ENCODE measurements at places on chromosomes 3 and 15.

DNA sequence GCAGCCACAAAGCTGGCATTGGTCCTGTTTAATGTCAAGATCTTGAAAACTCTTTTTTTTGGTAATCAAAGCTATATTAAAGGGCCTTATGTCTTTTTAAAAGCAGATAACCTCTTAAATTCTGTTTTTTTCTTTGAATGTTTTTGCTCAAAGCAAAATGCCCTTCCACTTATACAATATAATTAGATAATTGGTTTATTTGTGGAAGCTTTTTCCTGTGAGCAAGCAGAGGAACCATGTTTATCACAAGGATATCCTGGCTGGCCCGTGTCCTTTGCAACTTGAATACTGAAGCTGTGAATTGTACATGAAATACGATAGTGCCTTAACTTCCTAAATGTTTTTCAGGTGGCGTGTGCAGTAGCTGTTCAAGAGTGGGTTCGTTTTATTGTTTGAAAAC, 2.6 kb downstream of the ST3GAL6 start:
- no peak for DNase-seq

DNA sequence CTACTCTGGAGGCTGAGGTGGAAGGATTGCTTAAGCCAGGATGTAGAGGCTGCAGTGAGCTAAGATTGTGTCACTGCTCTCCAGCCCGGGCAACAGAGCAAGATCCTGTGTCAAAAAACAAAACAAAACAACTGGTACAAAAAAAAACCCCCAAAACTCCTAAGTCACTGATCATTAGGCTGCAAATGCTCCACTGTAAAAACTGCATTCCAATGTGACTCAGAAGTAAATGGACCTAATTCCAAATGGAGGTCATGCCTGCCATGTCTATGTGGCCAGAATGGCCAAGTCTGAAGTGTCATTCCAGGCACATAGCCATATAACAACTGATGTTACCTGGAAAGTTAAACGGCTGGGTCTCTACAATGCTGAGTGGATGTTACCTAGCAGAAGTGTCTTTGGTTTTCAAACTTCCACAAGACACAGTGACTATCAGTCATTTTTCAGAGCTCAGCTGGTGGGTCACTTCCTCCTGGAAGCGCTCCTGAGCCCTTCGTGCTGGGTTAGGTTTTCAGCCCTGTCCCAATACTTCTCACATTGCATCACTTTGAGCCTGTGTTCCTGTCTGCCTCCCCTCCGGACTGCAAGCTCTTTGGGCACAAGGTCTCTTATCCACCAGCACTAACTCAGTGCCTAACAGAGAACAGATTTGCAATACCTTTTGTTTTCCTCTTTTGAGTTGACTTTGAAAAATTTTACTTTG, 10.6 kb downstream of the FSTL1 start:
- no peak for DNase-seq

DNA sequence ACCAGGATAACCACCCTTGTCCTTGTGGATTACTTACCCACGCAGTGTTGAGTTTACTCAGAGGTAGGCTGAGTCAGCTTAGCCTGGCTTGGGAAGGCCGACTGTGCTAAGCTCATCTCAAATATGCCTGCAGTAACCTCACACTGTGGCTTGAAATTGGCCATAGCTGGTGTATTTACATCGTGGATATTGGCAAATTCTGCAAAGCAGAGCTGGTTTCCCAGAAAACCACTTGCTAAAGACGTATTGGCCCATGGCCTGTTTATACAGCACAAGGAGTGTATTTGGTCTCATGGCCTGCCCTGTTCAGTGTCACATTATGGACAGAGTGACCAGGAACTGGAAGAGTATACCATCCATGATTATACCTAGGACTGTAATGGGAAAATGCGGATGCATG, 170.5 kb upstream of the UBE3A start:
- DNase-seq = no peak

GRCh38 chr3:11662392-11662990, 18.8 kb upstream of the VGLL4 start:
- DNase-seq = no peak

GRCh38 chr3:148074946-148075345, 622.8 kb upstream of the AGTR1 start:
- DNase-seq = no peak

- no peak for DNase-seq
Observed at GRCh38 chr3:72548981-72549380, 299.3 kb downstream of the SHQ1 start.

- peak; percentile 95 for DNase-seq
Observed at GRCh38 chr3:42652611-42653302, 740 bp upstream of the ZBTB47 start.

DNA sequence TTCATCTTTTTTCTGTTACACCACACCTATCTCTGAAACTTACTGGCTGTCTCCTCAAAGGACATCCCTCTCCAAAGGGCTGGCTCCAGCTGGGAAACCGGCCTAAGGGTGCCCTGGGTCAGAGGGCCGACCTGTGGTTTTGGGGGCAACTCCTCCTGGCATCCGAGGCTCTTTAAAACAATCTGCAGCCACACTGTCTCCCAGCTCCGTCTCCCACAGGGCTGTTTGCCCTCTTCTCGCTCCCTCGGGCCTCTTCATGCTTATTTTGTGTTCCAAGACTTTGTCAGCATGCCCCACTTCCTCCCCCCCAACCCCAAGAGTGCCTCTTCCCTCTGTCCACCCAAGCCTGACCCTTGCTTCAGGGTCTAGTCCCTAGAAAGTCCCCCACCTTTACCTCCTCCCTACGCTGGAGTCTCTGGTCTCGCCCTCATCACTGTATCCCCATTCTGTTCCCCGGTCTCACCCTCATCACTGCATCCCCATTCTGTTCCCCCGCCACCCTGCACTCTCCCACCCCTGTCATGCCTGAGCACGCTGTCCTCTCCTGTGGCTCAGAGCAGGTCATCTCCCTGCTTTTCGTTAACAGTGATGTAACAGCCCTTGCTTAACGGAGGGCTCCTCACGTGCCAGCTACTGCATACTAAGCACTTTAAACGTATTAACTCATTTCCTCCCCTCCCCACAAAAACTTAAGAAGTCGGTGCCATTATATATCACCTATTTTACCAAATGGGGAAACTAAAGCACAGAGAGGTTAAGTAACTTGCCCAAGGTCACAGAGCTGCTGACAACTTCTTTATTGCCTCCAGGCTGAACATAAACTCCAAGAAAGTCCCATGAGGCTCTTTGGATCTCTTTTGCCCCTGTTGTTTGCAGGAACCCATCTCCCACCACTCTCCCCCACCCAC, 1.1 kb upstream of the CSK start:
- peak; percentile 86 for DNase-seq

DNA sequence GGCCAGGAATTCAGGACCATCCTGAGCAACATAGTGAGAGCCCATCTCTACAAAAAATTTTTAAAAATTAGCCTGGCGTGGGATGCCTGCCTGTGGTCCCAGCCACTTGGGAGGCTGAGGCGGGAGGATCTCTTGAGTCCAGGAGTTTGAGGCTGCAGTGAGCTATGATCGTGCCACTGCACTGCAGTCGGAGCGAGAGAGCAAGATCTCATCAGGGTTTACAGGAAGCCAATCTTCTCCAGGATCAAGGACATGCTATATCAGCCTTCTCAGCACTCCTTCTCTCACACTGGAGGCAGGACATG, 451 bp upstream of the STOML1 start:
- no peak for DNase-seq

- DNase-seq = no peak
Observed at GRCh38 chr3:6448011-6448410, 412.9 kb upstream of the GRM7 start.

GRCh38 chr3:43587303-43587702, 34.5 kb downstream of the ANO10 start:
- DNase-seq = no peak

DNA sequence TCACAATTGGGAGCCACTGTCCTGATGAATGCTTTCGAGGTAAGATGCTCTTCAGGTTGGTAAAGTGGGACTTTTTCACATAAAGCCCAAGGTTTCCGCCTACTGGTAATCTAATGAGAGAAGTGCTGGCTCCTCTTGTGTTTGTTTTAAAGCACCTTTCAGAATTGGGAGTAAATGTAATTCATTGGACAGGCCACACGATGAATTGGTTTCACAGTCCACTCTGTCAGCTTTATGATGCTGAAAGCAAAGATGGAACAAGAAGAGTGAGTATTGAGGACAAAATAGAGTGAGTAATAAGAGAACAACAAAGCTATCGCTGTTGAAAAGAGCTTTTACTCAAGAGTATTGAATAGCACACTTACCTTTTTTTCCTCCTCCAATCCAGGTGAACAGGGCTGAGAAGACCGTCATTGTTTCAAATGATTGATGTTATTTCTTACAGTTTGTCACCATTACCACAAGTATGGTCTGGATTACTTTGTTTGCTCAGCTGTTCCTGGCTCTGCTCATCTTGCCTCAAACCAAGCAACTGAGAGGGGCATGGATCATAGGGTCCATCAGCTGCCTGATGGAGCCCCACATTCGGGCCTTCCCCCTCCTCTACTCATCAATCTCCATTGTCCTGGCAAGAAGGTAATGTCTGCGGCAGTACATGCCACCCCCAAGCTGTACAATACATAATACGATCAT, 136.1 kb upstream of the CNTN4 start:
- no peak for DNase-seq

GRCh38 chr3:138824114-138824506, 10.6 kb downstream of the PIK3CB start:
- DNase-seq = no peak

DNA sequence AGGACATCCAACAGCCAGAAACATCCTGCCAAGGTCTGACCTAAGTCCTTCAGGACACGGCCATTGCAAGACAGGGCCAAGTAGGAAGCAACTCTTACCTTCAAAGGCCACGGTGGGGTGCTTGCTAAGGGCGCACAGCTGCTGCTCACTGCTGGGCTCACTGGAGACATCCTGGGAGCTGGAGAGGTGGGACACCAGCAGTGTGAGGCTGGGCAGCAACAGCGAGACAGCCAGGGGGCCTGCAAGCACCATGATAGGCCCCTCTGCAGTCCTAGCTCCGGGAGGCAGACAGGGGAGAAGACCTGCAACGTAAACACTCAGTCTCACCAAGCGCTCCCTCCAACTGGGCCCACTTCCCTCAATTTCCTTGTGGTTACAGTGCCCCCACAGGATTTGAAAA, 79.2 kb downstream of the SEMA5B start:
- DNase-seq = no peak

GRCh38 chr15:82751308-82751707, 41.6 kb upstream of the AP3B2 start:
- DNase-seq = peak; percentile 70

- DNase-seq = no peak
Observed at GRCh38 chr3:126118591-126118990, 34.7 kb upstream of the SLC41A3 start.

DNA sequence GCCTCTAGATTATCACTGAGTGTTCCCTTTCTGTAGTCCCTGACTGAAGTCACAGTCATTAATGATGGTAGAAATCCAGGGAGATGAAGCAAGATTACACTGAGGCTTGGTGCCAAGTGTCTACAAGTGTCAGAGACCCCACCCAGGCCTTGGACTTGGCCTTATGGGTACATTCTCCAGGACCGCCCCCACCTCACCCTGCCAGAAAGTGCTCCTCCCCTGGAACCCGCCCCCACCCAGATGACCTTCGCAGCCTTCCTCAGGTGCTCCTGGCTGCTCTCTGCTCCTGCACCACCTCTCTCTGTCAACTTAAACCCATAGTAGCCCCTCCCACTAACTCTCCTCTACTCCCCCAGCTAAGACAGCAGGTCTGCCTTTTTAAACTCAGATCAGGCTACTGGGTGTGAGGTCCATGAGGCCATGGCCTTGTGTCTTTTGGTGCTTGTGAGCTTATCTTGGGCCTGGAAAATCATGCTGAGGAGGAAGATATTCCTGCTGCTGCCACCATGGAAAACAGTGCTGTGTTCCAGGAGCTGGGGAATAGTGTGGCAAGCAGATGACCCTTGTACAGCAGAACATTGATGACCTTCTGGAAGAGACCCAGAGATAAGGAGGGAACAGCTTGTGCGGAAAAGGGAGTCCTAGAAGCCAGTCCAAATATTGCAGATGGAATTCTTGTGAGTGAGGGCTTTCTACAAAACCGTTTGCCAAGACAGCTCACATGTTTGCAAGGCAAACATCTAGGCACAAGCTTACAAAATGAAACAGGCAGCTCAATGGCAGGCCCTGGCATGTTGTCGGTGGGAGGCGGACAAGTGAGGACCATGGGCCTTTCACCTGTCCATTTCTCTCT, 40.3 kb upstream of the NDUFB4 start:
- no peak for DNase-seq

DNA sequence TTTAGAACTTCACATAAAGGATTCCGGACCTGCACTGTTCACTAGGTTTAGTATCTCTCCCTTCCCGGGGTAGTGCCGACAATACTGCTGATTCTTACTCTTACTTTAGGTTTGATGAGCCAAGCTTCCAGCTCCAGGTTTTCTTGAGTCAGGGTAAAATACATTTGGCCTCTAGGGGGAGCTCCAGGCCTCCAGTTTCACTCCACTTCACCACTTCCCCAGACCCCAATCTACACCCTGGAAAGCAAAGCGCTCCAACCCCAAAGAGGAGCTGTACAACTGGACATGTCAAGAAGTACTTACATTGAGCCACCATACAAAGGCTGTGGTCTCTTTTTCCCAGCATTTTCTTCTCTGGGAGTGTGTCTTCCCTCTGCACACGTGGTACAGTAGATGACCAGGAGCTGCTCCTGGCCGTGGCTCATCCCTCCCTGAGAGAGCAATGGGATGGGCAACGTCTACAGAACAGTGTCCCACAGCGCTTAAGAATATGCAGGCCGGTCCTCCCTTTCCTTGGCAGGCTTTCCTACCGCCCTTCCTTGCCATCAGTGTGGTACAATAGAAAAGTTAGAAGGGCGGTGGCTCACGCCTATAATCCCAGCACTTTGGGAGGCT, 93.9 kb upstream of the CCDC80 start:
- DNase-seq = peak; percentile 89

GRCh38 chr15:35680951-35681350, 135.0 kb upstream of the DPH6 start:
- DNase-seq = no peak

DNA sequence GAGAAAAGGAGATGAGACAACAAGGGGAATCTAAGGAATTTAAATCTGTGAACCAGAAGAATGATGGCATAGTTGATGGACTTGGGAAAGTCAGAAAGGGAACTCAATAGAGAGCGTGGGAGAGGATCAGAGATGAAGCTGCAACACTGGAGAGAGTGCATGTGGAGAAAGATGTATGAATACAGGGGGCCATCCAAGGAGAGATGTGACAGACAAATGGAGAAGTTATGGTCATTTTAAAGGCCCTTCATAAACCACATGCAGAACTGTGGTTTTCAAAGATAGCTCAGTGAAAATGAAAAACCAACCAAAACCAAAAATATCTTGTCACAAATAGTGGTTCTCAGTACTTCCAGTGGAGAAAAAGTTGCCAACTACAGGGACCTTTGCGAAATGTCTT, 265.2 kb downstream of the SUCLG2 start:
- DNase-seq = peak; percentile 10

- DNase-seq = peak; percentile 95
Observed at GRCh38 chr3:53350652-53351051, 3.3 kb upstream of the DCP1A start.

- DNase-seq = no peak
Observed at GRCh38 chr3:20405744-20406143, 219.7 kb upstream of the SGO1 start.

DNA sequence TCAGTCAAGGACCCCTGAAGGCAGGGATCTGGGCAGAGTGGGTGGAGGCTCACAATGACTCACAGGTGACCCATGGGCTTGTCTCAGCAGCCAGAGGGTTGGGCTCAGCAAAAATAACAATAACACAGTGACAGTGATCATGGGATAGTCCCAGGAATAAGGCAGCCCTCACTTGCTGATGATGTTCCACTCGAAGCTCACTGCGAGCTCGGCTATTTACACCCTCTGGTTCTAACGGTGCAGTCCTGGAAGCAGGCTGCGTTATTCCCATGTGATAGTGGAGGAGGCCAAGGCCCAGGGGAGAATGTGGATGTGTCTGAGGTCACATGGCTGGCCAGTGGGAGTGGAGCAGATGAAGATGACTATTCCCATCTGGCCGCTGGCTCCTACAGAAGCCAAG, 16.2 kb downstream of the CCDC33 start:
- DNase-seq = no peak

Data from AML-193 (cell line).